ENCODE measurements at places on chromosomes 1 and 21.
A peak's percentile ranks its signal among the peaks of the same experiment; 100 is the strongest.

GRCh38 chr21:26070121-26070520 lies 100.4 kb downstream of the APP start:
- DNase-seq, result no peak

- DNase-seq, result peak; percentile 98
These were observed 221.2 kb downstream of the FMN2 start for GRCh38 chr1:240312872-240313271.

GRCh38 chr1:12745126-12745991 lies 641 bp upstream of the CFAP107 start:
- no peak for DNase-seq

DNA sequence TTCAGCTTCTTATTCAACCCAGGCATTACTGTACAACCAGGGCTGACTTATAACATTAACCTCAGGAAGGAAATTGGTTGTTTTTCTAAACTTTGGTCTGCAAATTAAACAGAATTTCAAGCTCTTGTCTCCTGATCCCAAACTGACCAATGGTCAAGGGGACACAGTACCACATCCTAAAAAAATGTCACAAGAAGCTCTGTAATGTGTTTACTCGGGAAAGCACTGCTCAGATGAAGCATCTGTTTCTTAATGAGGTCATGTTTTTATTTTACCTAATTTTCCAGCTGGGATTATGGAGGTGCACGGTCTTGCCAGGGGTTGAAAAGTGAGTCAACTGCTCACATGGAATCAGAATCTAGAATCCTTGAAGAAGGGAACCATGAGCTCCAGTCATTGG lies 18.7 kb downstream of the ADAMTS5 start:
- peak; percentile 79 for DNase-seq

DNA sequence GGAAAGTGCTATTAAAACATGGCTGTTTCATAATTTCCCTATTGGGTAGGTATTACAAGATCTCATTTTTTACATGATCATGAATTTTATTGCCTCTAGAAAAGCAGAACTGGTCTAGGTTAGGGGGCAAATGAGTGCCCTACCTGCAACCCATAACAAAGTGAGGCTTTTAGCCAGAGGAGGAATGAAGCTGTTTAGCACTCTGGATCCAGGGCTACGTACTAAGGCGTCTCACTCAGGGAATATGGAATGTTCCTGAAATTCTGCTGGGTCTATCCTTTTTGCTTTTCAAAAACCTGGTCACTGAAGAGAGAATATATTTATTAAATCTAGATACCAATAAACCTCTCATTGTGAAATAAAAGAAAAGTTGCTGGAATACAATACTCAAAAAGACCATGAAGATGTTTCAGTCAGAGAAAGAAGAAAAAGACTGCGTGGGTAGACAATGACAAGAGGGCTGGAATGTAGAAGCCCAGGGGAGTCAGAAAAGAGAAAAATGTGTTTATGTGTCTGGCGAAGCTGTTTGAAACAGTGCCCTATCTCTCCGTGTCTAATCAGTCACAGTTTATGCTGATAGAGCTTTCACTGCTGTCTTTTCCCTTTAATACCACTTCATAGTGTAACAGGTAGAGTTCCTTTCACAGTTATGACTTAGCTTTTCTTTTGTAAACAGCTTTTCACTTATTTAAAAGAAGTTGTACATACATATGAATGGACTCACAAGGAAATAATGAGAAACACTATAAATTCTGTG lies 25.0 kb upstream of the SYDE2 start:
- DNase-seq, result no peak

GRCh38 chr1:213605732-213606131 lies 382.0 kb upstream of the PROX1 start:
- DNase-seq, result no peak

- DNase-seq, result no peak
These were observed 83.3 kb downstream of the POFUT2 start for GRCh38 chr21:45204395-45204794.

DNA sequence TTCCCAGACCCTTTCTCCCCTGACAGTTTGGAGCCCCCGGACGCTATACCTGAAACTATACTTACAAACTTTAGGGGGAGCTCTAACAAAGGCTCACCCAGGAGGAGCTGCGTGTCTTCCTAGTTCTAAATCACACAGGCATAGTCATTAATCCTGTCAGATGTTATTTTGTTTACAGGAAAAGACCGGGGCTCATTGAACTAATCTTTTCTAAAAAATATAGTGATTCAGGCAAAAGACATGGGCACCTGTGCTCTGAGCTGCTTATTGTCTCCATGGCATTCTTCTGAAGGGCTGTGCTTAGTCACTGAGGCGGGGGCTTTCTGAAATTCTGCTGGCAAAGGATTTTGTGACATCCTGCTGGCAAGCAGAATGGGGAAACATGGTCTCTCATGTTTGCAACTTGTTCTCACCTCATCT lies 1577.0 kb downstream of the NCAM2 start:
- no peak for DNase-seq

GRCh38 chr1:177568622-177569021 lies 397.9 kb downstream of the BRINP2 start:
- DNase-seq, result no peak

DNA sequence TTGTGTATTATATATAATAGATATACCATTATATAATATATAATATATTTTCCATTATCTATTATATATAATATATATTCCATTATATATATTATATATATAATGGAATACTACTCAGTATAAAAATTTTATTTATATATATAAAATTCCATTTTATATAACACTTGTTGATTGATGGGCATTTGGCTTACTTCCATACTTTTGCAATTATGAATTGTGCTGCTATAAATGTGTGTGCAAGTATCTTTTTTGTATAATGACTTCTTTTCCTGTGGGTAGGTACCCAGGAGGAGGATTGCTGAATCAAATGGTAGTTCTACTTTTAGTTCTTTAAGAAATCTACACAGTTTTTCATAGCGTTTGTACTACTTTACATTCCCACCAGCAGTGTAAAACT lies 1211.1 kb downstream of the NCAM2 start:
- DNase-seq, result no peak

- DNase-seq, result peak; percentile 66
These were observed 37.1 kb downstream of the ALPL start for GRCh38 chr1:21546122-21546825.

GRCh38 chr1:244881552-244882280 lies 17.4 kb upstream of the HNRNPU start:
- DNase-seq, result no peak

DNA sequence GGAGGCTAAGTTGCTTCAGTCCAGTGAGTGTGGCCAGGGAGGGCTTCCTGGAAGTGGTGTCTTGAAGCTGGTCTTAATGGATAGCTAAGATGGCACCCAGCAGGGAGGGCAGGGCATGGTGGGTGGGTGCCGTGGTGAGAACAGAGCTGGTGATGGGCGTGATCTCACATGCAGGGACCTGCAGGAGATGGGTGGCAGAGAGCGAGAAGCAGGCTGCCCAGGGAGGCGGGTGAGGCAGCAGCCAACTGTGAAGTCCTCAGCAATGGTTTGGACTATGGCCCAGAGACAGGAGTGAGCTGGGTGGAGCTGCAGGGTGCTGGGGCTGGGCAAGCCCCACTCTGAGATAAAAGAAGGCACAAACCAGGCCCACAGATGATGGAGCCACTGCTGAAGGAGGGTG lies 50.7 kb downstream of the UMODL1 start:
- no peak for DNase-seq

DNA sequence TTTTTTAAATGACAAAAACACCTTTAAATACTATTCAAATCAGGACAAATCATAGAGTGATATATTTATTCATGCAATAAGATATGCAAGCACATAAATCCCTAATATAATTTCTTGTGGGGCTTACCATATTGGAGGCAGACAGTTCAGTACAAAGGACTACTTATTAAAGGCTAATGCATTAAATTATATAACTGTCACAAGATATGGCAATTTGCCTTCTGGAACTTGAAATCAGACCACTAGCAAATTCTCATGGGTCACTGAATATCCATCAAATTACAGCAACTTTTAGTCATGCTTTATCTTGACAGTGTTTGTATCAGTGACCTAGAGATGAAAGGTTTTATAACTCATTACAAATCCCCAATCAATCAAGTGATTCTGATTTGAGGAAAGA lies 54.1 kb upstream of the NCAM2 start:
- no peak for DNase-seq

GRCh38 chr1:172970186-172970585 lies 80.6 kb downstream of the TNFSF18 start:
- DNase-seq, result peak; percentile 65

DNA sequence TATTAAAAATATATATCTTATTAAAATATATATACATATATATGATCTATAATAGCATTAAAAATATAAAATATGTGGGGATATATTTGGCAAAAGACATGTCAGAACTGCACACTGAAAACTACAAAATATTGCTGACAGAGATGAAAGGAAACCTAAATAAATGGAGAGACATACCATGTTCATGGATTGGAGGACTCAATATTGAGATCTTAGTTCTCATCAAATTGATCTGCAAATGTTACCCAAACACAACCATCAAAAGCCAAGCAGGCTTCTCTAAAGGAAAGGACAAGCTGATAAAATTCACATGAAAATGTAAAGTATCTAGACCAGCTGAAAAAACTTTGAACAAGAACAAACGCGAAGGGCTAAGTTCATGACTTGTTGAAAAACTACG lies 7.2 kb downstream of the NADK start:
- no peak for DNase-seq

- no peak for DNase-seq
These were observed 230.3 kb upstream of the USP24 start for GRCh38 chr1:55445416-55445815.

DNA sequence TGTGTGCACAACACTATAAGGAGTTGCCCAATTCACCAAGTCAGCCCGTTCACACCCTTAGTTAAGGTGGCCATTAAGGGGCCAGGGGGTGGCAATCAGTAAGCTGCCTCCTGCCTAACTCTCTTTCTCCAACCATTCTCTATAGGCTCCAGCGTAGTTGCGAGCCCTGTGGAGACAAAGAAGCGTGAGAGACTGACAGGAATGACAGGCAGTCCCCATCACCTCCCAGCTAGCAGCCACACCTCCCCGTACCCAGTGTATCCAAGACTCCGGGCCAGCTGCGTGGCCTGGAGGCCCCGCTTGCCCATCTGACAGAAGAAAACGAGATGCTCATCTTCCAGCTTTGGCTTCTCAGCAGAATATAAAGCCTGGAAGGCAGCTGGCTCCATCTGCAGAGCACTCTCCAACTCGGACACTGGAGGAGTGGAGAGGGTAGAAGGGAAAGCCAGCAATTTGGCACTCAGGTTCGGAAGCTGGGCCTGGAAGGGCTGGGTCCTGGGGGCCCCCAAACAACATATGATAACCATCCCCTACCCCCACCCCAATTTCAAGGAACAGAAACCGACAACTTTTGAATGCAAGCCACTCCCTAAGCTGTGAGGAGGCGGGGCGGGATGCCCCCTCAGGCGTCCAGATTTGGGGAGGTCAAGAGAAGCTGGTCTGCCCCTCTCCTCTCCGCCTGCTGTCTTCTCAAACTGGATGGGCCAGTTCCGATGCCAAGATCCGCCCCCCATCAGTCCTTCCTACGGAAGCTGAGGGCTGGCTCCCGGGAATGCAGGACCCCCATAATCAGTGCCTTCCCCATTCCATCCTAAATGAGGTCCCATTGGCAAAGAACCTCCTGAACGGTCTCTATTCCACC lies 872 bp downstream of the TSTD1 start:
- no peak for DNase-seq

Data from fibroblast of mammary gland (primary cell).